Activated naive CD4-positive, alpha-beta T cell treated with anti-CD3 and anti-CD28 coated beads for 36 hours (primary cell): ENCODE measurements at places on chromosomes 5 and 9. TPM values are rescaled to one million over a fixed set of nuclear protein-coding genes. Genes with fewer than 3 reads are reported as not detected.
A peak's percentile ranks its signal among the peaks of the same experiment; 100 is the strongest.

Gene PCA3
- not detected for total RNA-seq

Gene PPWD1
- 33.6 TPM for total RNA-seq

DNA sequence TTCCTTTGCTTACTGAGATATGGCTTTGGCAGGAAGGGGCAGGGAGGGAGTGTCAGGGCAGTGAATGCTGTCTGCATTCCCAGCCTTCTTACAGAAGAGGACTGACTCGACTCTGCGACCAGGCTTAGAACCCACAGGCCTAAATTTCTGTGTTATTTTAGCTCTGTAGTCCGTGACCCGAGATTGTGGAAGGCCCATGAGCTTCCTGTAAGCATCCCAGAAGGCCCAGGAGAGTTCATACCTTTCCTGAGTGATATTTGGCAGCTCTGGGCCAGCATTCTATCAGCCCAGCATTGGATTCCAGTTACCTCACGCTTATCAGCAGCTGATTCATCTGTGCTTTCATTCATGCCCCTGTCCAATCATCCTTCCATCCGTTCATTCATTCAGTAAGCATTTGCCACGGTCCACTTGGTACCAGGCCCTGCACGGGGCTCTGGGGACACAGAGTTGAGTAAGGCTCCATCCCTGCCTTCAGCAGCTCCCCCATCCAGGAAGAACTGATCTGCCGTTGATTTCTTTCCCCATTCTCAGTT lies 28.2 kb upstream of the RPL26L1 start:
- no peak for DNase-seq

GRCh38 chr9:123617952-123618678 lies 262.1 kb downstream of the CRB2 start:
- no peak for DNase-seq

DNA sequence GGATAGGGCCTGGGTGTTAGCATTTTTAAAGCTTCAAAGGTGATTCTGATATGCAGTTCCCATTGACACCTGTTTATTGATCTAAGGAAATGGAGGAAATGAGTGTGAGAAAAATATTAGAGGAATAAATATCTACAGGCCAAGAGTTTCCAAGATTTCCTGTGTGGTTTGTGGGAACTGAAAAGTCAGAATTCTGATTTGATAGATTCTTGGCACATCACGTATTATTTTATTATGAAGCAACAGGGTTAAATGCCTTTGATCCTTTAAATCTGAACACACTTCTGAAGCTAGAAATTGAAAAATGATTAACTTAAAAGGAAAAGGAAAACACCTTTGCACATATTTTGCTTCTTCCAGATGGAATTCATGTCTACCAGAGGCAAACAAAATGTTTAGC lies 113.7 kb downstream of the CD180 start:
- DNase-seq, result no peak

- peak; percentile 52 for DNase-seq
These were observed 193.2 kb downstream of the MAPKAP1 start for GRCh38 chr9:125513668-125514413.

- DNase-seq, result no peak
These were observed 113.9 kb downstream of the TMEM174 start for GRCh38 chr5:73286896-73287295.

GRCh38 chr9:96021551-96022444 lies 146.3 kb downstream of the ERCC6L2 start:
- no peak for DNase-seq

GRCh38 chr5:134555890-134556311 lies 30.4 kb downstream of the JADE2 start:
- DNase-seq, result peak; percentile 98
